ENCODE measurements at places on chromosomes 7 and 10.

GRCh38 chr7:106858618-106859532 is 6.2 kb upstream of the PIK3CG start:
- no peak for DNase-seq

DNA sequence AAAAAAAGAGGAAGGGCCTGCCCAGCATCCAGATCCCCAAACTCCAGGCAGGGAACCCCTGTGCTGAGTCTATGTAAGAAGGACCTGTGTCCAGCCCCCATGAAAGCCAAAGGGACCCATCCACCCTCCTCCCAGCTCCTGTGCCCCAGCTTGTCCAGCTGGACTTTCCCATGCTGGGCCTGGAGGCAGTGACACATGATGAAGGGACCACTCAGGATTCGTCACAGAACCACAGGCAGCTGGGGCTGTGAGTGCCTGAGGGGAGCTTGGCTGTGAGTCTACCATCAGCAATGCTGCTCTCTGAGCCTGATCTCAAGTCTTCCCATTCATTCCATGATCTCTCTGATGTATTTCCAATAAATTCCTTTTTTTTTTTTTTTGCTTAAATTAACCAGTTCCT is 36.2 kb upstream of the MNX1 start:
- no peak for DNase-seq

GRCh38 chr7:71613313-71613712 is 481.4 kb downstream of the GALNT17 start:
- no peak for DNase-seq

DNA sequence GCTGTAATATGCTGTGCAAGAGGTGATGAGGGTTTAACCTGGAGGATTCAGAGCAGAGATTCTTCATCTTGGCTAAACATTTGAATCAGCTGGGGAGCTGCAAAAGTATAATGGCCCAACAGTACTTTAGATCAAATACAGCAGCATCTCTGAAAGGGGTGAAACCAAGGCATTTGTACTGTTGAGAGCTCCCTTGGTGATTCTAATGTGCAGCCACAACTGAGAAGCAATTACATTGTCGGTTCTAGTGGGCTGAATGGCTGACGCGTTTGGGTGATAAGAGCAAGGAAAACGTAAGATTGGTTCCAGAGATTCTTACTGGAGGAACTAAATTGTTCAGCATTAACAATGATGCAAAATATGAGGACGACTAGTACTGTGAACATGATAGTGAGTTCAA is 269.7 kb downstream of the AGMO start:
- DNase-seq, result no peak

DNA sequence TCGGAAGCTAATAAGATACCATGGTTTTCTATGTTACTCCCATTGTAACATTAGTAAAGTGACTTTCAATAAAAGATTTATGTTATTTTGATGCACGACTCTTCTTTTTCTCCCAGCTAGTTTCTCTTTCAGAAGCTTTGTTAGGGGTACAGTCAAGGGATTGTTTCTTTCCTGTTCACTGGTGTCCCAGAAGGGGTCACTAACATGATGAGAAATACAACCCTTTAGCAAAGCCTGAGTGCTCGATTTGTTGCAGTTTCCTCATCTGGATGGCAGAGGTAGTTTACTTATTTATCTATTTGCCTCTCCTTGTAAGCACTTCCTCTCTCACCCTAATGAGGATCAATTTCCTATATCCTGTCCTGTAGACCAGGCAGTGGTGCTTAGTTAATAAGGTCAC is 17.0 kb downstream of the SRI start:
- no peak for DNase-seq

- DNase-seq, result no peak
Observed at GRCh38 chr10:59825932-59826331, 72.7 kb upstream of the MRLN start.

GRCh38 chr7:5354460-5355232 is 69.0 kb downstream of the TNRC18 start:
- no peak for DNase-seq

- no peak for DNase-seq
Observed at GRCh38 chr10:47359626-47360418, 11.7 kb downstream of the RBP3 start.

DNA sequence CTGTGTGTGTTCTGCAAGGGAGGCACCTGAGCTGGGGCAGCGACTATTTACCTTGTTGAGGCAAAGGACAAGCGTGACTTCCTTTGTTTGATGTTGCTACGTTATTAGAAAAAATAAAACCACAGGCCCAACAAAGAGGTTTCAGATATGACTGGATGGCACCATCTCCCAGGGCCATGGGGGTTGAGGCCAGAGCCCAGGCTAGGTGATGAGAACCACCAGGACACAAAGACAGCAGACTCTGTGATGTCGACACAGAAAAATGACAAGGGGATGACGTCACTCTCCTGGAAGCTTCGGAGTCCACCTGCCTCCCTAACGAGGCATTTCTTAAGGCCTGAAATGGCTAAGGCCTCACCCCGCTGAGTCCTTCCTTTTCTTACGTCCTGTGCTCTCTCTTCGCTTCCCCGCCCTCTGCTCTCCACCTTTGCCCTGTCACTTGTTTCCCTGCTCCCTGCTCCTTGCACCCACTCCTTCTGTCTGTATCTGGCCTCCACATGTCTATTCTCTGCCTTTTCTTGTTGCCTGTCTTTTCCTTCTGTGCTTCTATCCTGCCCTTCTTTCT is 83.0 kb upstream of the ADRB1 start:
- DNase-seq, result peak; percentile 31

GRCh38 chr7:22373388-22373787 is 16.4 kb upstream of the RAPGEF5 start:
- DNase-seq, result no peak

DNA sequence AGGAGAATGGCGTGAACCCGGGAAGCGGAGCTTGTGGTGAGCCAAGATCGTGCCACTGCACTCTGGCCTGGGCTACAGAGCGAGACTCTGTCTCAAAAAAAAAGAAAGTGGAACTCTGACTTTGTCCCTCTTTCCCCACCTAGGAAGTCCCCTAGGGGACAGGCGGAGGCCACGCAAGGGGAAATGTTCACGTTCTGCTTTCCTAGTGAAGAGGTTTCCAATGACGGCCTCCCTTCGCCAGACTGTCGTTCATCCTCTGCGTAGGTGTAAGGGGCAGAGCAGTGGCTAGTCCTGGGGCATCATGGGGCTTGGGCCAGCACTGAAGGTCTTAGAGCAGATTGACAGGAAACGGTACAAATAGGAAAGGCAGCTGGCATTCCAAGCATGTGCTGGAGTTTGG is 30.6 kb downstream of the SUFU start:
- DNase-seq, result no peak

- DNase-seq, result peak; percentile 51
Observed at GRCh38 chr10:72248468-72249151, 25.1 kb upstream of the DDIT4 start.

DNA sequence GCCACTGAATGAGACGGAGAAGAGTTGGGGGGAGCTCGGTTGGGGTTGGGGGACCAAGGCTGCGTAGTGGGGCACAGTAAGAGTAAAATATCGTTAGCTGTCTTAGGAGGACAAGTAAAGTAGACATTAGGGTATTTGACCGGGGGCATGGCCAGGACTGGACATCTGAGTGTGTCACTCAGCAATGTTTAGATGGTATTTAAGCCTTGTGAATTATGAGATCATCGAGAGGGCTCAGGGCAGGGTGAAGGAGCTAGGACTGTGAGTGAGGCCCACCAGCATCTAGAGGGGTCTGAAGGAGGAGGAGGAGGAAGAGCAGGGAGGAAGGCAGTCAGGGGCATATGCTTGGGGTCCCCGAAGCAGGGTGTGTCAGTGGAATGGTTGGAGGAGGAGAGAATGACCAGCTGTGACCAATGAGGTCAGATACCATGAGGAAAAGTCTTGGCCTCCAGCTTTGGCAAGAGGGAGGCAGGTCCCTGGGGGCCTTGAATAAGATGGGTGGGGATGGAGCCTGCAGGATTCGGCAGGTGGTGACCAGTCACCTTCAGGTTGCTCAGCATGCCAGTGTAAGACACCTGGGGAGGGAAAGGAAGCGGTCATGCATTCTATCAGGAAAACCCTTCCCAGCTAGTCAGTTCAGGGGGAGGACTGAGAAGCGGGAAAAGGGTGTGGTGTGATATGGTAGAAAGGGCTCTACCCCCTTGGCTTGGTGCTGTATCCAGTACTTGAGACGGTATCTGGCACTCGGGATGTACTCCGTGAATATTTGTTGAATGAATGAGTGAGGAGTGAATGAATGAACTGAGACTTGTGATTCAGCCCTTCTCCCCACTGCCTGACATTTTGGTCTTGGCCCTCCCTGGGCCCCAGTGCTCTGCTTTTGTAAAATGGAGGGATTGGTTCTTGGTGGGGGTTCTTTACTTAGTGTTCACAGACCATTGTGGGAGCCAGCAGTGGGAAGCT is 34.8 kb upstream of the SH2D4B start:
- DNase-seq, result no peak

DNA sequence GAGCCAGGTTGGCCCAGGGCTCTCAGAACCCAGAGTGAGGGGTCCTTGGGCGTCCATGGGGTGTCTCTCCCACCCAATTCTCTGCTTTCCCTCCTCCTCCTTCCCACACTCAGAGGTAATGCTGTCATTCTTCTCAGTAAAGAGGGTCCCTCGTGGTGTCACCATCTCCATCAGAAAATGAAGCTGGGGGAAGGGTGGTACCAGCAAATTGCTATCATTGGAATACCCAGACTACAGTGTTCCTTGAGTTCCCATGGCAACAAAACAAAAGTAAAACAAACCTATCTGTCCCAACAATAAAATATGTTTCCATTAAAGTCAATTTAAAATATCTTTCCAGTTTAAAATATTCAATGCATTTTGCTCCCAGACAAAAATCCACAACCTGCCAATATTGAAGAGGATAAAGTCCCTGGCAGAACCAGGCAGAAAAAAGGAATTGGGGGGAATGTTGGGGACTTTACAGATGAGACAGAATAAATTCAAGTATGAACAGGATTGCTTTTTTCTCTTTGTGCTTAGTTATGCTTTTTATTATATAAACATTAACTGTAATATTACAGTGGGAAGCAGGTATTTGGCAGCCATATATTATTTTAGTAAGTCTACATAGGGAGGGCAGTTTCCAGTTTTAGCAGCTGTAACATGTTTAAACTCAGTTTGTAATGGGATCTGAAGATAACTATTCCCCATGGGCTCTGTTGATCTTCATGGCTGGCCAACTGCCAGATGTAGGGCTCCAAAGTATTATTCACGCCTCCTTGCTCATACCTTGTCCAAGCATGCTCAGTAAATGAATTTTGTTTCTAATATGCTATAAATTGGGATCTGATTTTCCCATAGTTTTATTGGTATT is 182.1 kb downstream of the ARID5B start:
- no peak for DNase-seq

- peak; percentile 58 for DNase-seq
Observed at GRCh38 chr10:103696411-103697145, 158.8 kb downstream of the SH3PXD2A start.

DNA sequence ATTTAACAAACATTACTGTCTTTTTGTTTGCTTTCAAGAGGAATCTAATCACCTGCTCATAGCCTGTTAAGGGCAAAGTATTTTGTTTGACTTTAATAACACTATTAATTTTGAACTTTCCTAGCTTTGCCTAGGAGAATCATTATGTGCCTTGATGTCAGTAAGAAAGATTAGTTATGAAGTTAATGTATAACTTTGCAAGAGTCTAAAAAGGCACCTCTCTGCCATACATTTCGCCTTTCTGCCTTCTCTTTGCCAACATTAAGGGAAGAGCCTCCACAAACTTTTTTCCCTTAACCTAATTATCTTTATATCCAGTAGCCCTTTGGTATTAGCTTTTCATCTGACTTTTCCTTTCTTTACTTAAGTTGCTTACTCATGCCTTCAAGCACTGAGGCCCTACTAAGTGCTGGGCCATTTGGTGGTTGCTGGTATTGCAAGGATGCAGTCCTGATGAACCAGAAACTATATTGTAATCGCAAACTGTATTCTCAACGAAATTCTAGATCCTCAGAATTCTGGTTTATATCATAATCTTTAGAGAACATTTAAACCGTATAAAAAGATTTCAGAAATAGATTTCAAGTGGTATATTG is 108.5 kb downstream of the SND1 start:
- no peak for DNase-seq

- no peak for DNase-seq
Observed at GRCh38 chr10:101052285-101052684, 9.5 kb upstream of the KAZALD1 start.

GRCh38 chr10:69464801-69465401 is 13.6 kb downstream of the TSPAN15 start:
- no peak for DNase-seq

DNA sequence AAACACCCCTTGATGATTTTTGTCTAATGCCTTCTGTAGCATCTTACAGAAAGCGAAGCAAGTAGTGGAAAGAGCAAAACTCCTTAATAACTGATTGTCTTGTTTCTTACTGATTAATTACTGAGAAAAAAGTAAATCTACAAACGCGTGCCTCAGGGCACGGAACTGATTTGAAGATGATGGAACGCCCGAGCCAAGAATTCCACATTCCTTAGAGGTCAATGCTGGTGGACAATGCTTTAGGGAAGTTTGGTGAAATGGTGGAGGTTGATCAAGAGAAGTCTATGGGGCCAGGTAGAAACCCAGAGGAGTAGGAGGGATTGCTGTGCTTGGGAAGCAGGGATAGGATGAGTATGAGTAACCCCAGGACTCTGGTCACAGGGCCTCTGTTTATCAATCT is 5.0 kb upstream of the SORBS1 start:
- DNase-seq, result no peak

- DNase-seq, result no peak
Observed at GRCh38 chr10:89773081-89773480, 71.7 kb downstream of the KIF20B start.

DNA sequence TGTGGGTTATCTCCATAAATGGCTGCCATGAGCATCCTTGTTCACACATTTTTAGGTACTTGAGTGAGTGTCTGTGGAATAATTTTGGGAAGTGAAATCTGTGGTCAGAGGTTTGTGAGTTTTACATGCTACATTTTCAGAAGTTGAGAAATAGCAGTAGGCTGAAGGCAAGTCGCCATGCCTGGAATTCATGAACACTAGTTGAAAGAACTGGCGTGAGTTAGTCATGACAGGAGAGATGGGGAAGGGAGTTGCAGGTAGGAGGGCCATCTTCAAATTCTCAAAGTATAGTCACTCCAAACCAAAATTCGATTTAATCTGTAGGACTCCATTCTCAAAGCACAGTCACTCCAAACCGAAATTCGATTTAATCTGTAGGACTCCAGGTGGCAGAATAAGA is 89.6 kb downstream of the EGFR start:
- DNase-seq, result no peak

DNA sequence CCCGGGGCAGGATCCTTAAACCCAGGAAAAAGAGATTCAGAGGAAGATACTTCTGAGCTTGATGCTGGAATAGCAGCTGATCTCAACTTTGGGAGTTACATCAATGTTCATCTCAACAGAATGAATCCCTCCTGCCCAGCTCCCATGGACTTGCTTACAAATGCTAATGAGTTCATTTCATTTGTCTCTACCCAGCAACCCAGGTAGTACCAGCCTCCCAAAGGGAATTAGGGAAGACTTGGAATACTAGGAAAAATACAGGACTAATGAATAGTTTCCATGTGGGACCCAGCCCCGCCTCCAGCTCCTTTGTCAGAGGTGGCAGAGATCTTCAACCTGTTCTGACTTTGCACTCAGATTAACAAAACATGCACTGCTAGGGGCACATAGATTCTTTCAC is 22.1 kb upstream of the TCF7L2 start:
- no peak for DNase-seq

GRCh38 chr7:157276731-157277562 is 59.9 kb upstream of the DNAJB6 start:
- DNase-seq, result no peak

Measured in T-helper 9 cell (primary cell).